HFFc6 (cell line): ENCODE measurements at places on chromosomes 16 and 17.

DNA sequence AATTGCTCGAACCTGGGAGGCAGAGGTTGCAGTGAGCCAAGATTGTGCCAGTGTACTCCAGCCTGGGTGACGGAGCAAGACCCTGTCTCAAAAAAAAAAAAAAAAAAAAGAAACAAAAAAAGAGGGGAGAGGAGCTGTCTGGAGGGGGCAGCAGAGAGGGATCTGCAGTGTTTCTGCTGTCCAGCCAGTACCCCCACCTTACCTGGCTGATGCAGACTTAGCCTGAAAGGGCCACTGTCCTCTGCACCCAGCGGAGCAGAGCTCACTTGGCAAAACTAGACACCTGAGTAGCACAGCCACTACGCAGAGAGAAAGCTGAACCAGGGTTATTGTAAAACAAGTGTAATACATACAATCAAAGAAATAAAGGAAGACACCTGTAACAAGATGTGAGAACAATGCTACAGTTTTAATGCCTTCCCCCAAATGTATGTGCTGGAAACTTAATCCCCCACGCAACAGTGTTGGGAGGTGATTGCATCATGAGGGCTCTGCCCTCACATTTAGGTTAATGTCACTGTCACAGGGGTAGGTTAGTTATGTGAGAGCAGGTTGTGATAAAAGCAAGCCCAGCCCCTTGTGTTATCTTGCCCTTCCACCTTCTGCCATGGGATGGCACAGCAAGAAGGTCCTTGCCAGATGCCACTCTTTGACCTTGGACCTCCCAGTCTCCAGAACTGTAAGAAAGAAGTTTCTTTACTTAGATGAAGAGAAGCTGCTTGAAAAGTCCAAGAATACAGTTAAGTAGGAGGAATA lies 211.2 kb downstream of the RPTOR start:
- DNase-seq = no peak

- DNase-seq = no peak
Observed at GRCh38 chr17:38890410-38890746, 20.5 kb downstream of the LASP1 start.

DNA sequence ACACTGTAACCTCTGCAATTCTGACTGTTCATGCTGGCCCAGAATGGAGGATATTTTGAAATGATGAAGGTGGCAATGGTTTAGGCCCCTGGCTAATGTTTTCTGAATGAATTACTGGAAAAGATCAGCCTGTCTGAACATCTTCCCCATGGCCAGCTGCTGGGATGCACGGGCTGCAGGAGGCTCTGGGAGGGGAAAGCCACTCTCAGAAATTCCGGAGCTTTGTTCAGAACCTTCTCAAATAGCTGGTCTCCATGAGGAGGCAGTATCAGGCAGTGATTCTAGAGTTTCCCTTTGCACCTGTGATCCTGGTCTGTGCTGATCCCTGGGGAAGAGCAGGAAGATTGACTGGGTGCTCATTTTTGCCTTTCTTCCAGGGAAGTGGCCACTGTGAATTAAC lies 5.0 kb downstream of the SLC6A2 start:
- no peak for DNase-seq

GRCh38 chr16:67244387-67245185 lies 2.7 kb downstream of the FHOD1 start:
- peak; percentile 94 for DNase-seq

DNA sequence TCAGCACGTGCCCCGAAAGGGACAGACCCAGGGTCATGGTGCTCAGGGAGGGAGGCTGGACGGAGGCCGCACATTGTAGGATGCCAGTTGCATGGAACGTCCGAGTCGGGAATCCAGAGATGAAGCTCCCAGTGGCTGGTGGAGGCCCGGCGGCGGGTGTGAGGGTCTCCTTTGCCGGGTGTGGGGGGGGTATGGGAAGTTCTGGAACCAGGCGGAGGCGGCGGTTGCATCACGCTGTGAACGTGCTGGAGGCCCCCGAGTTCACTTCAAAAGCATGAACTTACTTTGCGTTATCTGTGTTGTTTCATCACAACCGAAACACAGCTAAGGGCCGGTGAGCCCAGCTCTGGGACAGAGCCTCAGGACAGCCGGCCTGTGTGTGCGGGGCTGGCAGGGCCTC lies 73.4 kb upstream of the GNG13 start:
- DNase-seq = no peak

DNA sequence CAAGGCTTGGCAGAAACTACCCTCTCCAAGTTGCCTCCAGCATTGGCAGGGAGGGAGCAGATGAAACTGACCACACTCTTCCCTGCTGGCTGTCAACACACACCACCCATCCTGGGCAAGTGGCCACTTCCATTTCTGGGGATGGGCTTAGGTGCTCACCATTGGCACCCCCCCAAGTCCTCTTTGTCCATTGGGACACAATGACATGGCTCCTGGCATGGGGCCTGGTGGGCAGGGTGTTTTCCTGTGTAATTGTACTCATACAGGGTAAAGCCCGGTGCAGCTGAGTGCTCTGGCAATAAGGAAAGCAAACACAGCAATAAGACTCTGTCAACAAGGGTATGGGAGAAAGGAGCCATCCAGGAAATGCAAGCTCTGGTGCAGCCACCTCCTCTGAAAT lies 22.6 kb downstream of the SCNN1B start:
- DNase-seq = no peak

DNA sequence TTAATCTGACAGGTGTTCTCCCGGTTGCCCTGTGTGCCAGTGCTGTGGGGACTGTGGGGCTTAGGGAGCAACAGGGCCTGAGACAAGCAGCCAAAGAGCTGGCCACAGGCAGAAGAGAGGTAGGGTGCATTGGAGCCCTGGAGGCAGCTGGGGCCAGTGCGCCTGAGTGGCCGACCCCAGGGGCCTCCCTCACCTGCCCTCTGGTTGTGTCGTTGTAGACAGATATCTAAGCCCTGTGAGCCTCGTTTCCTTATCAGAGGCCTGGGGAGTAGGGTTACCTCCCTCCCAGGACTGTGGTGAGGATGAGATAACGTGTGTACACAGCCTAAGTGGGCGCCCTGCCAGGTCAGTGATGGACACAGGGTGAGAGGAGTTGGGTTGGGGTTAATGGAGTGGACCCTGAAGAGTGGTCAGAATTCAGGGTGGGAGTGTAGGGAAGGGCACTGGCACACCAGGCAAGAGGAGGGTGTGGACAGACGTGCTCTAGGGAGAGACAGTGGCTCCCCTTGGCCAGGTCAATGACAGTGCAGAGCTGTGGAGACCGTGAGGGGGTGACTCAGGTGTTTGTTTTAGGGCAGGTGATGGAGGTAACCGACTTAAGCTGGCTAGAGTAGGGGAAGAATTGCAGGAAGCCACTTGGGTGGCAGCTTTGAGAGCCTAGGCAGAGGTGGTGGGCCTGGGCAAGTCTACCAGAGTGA lies 3.4 kb downstream of the NARF start:
- DNase-seq = no peak

- DNase-seq = no peak
Observed at GRCh38 chr16:78474762-78475161, 375.3 kb downstream of the WWOX start.

DNA sequence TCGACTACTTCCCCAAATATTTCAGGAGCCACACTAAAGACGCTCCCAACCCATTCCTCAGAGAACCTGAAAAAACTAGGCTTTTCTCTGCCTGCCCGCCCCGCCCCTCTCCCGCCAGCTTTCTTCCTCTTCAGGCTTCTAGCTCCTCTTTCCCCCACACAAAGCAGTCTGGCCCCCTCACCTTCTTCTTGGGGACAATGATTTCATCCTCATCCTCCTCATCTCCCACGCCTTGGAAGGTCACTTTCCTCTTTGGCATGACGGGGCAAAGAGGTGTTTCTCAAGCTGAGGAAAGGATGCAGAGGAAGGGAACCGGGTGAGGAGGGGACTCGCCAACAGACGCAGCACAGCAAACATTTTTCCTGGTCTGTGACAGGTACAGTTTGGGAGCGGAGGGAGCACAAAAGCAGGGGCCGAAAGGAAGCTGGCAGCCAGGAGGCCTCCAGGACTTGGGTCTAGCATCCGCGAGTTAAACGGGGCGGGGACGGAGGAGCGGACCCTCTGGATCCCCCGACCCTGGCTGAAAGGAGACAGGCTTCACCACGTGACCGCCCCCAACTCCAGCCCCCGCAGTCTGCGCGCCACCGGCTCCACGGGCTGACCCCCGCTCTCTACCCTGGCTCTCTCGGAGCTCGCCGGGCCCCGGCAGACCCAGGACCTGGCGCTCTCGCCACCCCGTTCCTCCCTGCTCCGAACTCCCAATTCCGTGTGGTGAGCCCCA lies 525 bp downstream of the CD2BP2 start:
- DNase-seq = no peak
